ENCODE measurements at places on chromosomes 11 and 22.

DNA sequence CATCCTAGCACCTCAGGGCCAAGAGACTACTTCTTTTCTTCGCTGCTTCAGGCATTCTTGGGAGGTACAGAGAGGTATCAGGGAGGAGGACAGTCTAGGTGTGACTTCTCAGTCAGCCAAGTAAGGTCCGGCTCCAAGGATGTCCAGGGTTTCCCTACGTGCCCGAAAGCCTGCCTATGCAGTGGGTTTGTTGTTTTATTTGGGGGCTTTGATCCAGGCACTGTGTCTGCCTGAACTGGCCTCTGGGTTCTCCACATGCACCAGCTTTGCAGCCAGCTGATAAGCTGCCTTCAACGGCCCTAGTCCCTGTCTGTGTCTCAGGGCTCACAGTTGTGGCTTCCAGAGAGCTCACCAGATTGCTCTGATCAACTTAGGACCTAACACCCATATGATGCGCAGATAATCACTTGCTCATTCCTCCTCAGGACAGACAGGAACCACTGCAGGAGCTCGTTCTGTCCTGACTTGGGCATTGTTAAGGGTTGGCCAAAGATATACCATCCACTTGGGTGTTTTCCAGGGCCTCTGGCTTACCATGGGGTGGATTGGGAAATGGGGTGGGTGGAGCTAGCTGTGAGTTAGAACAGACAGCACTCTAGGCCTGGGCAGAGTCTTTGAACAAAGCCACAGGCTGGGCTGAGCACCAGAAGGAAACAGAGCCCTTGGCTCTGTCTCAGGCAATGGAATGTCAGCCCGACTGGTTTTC lies 45.5 kb upstream of the CRYBB3 start:
- peak; percentile 94 for DNase-seq

- DNase-seq = peak; percentile 55
Observed at GRCh38 chr11:78838417-78838816, 263.8 kb upstream of the NARS2 start.

DNA sequence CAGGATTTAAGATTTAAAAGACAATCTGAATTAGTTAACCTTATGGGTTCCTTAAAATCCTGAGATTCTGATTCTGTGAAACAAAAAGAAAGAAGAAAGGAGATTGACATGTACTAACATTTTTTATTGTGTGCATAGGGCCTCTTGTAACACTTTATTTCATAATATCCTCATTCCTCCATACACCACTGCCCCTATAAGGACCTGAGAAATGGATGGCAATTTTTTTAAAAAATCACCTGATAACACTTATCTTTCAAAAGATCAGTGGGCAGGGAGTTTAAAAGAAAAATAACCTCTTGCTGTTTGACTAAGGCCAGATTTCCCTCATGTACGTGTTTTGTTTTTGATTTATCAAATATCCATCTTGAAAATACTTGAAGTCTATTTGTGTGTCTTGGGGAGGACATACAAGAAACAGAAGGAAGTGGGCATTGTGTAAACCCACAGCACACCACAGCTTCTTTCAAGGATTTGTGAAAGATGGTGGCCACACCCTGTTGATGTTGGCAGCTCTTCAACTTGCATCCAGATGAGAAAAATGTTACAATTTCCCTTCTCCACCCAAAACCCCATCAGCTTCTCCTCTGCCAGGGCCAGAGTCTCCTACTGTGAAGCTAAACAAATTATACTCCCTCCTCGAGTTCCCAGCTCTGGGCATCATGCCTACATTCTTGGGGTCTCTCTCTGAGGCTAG lies 35.0 kb upstream of the MPEG1 start:
- peak; percentile 34 for DNase-seq

GRCh38 chr11:126155402-126156187 lies 55.9 kb downstream of the RPUSD4 start:
- DNase-seq = no peak

GRCh38 chr22:26479792-26480610 lies 3.6 kb downstream of the HPS4 start:
- DNase-seq = peak; percentile 38

DNA sequence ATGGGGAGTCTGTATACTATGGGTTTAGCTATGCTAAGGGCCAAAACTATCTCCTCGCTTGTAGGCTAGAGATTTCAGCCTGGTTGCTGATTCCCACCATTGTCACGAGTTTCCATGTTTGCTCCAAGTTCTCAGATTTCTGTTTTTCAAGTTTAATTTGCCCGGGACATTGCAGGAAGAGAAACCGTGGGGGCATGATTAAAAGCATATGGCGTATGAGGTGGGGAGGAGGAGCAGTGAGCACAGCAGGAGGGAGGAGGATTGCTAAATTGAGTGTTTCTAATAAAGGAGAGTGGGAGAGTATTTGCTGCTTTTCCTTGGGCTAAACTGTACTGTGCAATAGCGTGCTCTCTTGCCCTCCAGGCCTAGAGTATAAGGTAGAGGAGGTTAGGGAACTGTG lies 558.4 kb downstream of the METTL15 start:
- no peak for DNase-seq

- peak; percentile 66 for DNase-seq
Observed at GRCh38 chr11:67996622-67997474, 7.0 kb downstream of the UNC93B1 start.

GRCh38 chr11:64083398-64084080 lies 47.8 kb downstream of the FLRT1 start:
- DNase-seq = no peak

GRCh38 chr11:33913991-33914390 lies 22.1 kb upstream of the LMO2 start:
- no peak for DNase-seq

- no peak for DNase-seq
Observed at GRCh38 chr11:112612250-112612849, 348.9 kb upstream of the NCAM1 start.

GRCh38 chr11:96180341-96180740 lies 162.7 kb downstream of the MAML2 start:
- DNase-seq = no peak

DNA sequence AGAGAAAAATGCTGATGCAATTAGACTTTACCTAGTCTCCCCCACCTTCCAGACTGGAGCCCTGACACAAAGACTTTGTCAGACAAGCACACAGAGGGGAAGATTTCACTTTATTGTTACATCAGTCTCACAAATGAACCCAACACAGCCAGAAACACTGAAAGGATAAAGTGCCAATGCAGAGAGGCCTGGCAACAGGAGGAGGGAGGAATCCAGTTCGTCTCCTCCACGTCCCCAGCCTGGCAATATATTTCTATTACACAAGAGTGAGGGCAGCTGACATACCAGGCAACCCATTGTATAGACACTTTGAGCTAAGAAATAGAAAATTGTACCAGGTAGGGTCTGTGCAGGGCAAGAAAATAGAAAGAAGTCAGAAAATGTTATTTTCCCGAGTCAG lies 16.2 kb upstream of the TMEM9B start:
- DNase-seq = no peak

DNA sequence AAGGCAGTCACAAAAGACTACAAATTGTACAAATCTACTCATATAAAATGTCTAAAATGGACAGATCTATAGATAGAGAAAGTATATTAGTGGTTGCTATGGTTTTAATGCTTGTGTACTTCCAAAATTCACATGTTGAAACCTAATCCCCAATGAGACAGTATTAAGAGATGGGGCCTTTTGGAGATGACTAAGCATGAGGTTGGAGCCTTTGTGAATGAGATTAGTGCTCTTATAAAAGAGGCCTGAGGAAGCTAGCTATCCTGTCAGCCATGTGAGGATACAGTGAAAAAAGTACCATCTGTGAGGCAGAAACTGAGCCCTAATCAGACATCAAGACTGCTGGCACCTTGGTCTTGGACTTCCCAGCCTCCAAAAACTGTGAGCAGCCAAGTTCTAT lies 82.6 kb downstream of the CYP2R1 start:
- no peak for DNase-seq

DNA sequence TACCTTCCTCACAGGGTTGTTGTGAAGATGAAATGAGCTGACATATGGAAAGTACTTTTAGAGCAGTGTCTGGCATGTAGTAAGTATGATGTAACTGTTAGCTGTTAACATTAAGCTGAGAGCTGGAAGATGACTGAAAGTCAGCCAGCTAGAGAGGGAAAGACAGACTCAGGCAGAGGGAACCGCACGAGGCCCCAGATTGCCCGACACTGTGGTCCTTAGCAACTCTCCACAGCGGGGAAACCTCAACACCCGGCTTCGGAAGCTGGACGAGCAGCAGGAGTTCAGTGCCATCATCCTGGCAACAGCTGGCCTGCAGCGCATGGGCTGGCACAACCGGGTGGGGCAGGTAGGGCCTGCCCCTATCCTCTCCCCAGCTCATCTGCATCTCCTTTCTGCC lies 6.5 kb downstream of the HMBS start:
- no peak for DNase-seq

GRCh38 chr11:19774817-19775580 lies 62.4 kb downstream of the NAV2 start:
- no peak for DNase-seq

DNA sequence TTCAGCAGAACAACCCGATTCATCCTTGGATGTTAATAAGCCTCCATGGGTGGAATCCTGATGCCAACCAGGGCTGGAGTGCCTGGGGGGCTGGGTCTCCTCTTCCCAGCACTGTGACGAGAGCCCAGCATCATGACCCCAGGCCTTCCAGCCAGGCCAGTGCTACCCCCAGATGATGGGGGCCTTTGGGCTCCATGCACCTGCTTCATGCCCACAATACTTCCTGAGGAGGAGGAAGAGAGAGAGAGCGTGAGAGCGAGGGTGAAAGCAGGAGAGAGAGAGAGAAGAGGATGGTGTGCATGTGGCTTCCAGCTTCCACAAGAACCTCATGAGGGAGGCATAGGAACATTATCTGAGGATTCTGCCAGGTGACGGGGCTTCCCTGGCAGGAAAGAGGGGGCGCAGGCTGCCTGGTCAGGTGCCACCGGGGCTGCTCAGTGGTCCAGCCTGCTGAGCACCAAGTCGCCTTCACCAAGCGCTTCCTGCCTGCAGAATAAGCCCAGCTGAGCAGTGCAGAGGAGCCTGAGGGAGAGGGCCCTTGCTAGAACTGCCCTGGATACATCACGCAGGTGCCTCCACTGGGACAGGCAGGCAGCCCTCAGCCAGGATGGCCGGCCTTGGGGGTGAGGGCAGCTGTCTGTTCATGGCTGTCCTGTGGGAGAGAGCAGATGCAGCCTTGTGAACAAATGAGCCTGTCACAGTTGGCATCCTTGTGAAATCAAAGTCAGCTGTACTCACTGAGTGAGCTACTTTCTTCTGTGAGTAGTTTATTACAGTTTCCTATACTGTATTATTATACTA lies 243.3 kb upstream of the B3GAT1 start:
- DNase-seq = no peak

DNA sequence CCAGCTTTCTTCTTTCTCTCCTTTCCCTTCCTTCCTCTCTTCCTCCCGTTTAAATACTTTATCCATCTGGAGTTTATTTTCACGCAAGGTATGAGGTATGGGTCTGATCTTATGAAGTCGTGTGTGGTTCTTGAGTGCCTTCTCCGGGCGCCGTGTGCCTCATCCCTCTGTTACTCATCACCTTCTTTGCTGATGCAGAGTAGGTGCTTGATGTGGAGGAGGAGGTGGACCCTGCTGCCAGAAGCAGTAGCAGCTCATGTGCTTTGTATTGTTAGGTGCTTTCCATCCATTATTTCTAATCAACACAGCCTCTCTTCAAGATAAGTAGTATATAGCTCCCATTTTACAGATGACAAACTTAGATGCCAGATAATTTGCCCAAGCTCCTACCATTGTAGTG lies 47.0 kb downstream of the TNRC6B start:
- peak; percentile 41 for DNase-seq

- no peak for DNase-seq
Observed at GRCh38 chr11:129308241-129308865, 67.3 kb upstream of the BARX2 start.

- DNase-seq = no peak
Observed at GRCh38 chr11:47254386-47254785, 3.4 kb upstream of the NR1H3 start.

DNA sequence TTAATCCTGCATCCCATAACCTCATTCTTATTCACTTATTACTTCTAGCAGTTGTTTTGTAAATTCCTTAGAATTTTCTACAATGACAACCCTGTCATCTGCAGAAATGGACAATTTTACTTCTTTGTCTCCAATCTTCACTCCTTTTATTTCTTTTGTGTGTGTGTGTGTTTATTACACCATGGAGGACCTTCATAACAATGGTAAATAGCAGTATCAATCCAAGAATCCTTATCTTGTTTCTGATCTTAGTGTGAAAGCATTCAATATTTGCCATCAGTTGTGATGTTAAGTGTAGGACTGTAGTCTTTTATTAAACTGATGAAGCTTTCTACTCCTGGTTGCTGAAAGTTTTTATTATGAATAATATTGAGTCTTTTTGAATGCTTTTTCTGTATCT lies 109.1 kb downstream of the MPPED2 start:
- DNase-seq = no peak

DNA sequence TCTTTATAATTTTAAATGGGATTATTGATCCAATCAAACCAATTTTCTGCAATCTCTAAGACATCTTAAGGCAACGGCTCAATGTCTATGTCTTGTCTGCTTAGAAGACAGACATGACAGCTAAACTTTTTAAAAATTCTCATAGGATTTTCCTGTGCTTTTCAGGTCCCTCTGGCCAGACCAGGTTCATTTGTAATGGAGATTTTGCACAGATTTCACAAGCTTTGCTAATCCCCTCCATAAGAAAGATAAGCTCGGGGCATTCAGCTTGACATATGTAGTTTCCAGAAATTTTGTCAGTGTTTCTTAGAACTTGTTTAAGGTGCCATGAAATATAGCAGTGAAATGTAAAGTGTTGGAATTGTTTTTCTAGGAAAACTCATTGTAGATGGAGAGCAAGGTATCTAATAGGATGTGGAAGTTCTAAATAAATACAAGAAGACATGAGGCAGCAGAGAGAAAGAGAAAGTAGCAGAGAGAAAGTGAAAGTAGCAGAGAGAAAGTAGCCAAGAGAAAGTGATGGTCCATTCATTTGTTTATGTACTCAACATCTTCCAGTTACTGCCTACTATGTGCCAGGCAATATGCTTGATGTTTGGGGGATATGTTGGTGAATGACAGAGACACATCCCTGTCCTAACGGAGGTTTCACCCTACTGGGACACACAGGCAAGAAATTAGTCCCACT lies 219.1 kb upstream of the ARHGAP42 start:
- DNase-seq = no peak

- DNase-seq = no peak
Observed at GRCh38 chr11:65355013-65355775, 643 bp downstream of the TIGD3 start.

DNA sequence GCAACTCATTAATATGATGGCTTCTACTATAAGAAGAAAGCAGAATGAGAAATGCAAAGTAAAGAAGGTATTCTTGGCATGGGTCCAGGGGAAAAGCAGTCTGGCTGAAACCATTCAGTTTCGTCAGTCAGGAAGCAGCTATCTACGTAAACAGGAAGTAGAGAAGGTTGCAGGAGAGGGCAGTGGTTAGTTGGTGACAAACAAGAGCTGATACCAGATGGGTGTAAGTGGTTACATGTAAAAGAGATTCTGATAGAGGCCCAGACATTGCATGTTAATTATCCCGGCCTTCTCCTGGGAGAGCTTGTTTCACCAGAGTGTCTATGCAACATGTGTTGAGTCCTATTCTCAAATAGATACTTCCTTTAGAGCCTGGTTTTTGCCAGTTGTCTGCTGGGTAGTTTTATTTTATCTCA lies 58.4 kb upstream of the PSMA1 start:
- DNase-seq = peak; percentile 57
